ENCODE measurements at places on chromosomes 16 and 17.

- no peak for DNase-seq
Measured at GRCh38 chr16:28304214-28304613, 11.9 kb downstream of the SBK1 start.

GRCh38 chr17:21210411-21211076 is 3.4 kb downstream of the TMEM11 start:
- no peak for DNase-seq

DNA sequence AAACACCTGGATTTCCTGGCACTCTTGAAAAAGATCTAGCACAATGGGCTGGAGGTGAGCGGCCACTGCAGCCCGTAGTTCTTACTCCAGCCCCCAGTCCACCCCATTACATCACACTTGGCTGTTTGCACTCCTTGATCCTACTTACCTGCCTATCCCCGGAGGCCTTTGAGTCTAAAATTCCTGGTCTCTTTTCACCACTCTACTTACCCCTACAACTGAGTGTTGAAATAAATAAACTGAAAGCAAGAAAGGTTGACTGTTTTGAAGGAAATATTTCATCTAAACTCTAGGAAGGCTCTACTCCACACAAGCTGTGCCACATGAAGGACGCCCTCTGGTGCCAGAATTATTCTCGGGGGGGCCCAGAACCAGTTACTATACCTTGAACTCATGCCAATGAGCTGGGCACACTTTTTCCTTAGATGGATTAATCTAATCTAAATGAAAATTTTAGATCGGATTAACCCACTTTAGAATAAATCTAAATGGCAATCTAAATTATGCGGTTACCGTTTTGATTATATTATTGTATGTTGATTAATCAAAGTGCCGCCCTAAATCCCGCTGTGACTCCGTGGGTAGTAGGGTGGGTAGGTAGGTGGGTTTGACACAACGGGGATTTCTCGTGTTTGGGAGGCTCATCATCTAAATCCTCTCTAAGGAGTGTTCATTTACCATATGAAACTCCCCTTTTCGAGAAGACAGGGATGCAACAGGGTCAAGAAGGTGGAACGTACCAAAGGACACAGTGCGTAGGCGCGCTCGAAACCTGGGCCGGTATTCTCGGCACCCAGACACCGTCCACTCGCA is 651 bp upstream of the EIF1 start:
- DNase-seq = no peak

GRCh38 chr17:48630925-48631692 is 5.0 kb upstream of the HOXB9 start:
- DNase-seq = no peak

- DNase-seq = no peak
Measured at GRCh38 chr17:47225911-47226688, 17.0 kb downstream of the MYL4 start.

DNA sequence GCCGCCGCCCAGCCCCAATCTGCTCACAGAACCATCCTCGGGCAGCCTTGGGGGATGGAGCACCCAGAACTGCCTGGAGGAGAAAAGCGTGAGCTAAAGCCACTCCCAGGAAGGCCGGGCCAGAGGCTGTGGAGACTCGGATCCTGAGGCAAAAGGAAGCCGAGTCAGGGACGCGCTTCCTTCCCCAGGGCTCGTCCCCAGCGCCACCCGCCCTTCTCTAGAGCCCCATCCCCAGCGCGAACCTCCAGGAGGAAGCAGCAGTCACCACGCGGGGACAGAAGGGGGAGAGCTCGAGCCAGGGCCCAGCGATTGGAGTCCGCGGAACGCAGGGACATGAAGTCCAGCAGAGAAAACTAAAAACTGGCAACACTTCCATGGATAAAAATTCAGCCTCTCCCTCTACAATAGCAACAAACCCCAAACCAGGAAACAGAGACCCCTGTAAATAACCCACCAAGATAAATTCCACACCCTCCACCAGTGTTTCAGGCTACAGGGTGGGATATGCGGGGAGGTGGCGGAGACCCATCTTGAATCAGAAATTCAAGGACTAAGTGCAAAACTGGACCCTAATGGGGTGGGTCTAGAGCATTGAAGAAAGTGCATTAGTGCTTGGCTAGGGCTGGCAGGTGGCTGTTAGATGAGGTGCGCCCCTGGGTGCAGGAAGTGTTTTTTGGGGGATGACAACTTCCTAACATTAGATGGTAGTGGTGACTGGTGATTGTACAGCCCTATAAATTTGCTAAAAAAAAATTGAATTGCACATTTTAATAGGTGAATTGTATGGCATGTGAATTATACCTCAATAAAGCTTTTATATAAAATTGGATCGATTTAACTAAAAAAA is 116.1 kb upstream of the METRNL start:
- peak; percentile 47 for DNase-seq

- no peak for DNase-seq
Measured at GRCh38 chr16:47713225-47713595, 252.1 kb downstream of the PHKB start.

DNA sequence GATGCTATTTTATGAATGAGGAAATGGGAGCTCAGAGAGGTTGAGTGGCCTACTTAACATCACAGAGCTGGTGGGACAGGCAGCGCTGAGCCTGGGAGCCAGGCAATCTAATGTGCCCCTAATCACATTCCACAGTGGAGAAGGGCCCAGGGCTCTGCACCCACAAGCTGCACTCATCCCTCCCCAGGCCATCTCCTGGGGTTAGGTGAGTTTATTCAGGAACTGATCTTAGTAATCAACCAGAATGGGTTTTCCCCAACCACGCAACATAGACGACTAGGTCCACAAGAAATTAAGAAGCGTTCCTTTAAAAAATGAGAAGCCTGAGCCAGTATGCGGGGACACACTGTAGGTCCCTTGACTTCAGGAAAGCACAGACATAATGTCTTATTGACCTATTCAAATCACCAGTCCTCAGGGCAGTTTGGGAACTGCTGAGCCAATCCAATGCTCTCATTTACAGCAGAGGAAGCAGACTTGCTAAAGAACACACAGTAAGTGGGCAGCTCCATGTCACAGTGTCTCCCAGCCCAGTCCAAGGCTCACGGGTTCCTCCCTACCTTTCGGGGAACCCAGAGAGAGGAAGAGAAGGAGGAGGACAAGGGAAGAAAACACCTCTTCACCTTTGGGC is 2.3 kb downstream of the MPP3 start:
- DNase-seq = no peak

DNA sequence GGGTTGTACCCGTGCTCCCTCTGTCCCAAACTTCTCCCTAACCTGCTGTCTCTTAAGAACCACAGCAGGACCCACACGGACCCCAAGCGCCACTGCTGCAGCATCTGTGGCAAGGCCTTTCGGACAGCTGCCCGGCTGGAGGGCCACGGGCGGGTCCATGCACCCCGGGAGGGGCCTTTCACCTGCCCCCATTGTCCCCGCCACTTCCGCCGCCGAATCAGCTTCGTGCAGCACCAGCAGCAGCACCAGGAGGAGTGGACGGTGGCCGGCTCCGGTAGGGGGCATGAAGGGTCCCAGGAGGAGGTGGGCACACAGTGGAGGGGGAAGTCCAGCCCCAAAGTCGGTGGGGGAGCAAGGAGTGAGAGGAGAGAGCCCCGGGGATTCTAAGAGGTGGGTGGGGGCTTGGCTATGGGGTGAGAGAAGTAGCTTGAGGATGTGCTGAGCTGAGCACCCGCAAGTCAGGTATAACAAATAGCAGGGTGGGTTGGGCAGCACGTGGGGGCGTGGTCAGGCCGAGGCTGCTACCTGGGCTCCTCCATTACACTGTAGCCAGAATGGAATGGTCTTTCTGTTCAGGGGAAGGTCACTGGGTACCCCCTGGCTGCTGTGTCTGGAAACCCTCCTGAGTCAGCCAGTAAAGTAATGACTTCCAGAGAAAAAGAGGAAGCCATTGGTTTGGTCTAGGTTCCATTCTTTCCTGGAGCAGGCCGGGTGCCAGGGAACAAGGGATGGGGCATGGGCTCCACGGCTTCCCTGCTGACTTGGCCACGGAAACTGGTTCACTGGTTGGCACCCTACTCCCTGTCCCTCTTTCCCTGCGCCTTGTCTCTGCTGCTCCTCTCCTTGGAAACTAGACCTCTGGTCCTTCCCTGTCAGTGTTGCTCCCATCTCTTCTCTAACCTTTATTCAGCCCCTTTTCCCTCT is 7.1 kb downstream of the PRSS53 start:
- no peak for DNase-seq

DNA sequence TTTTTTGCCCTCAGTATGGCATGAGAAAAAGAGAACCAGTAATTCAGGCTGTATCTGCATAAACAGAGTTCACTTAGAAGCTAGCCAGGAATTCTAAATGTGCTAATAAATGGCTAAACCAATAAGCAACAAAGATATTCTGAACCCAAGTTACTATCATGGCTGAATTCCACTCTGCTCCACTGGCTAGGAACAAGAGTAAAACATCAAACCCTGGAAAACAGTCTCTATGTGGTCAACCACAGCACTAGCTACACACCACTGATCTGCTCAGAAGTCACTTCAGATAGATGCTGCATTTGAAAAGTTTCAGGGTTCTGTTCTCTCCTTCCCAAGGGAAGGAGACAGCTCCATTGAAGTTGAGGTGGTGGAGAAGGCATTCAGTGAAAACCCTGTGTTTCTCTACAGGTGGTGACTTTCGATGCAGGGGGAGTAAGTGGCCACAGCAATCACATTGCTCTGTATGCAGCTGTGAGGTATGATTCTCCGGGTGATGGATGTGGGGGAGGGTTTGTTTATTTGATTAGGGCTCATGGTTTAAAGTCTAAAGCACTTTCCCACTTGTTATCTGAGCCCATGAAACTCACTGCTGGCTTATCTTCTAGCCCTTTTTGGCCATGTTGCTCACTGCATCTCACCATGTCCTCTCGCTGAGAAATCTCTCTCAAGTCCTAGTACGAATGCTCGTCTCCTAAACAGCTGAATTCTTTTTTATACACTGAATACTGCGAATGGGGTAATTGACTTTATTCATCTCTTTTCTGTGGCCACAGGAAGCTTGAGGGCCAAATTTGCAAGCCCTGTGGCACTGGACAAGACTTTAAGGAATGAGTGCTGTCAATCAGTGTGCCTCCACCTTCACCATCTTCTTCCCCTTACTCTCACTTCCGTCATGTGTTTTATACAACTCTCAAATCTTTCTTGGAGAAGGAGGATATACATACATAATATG is 39.9 kb downstream of the CENPV start:
- no peak for DNase-seq

DNA sequence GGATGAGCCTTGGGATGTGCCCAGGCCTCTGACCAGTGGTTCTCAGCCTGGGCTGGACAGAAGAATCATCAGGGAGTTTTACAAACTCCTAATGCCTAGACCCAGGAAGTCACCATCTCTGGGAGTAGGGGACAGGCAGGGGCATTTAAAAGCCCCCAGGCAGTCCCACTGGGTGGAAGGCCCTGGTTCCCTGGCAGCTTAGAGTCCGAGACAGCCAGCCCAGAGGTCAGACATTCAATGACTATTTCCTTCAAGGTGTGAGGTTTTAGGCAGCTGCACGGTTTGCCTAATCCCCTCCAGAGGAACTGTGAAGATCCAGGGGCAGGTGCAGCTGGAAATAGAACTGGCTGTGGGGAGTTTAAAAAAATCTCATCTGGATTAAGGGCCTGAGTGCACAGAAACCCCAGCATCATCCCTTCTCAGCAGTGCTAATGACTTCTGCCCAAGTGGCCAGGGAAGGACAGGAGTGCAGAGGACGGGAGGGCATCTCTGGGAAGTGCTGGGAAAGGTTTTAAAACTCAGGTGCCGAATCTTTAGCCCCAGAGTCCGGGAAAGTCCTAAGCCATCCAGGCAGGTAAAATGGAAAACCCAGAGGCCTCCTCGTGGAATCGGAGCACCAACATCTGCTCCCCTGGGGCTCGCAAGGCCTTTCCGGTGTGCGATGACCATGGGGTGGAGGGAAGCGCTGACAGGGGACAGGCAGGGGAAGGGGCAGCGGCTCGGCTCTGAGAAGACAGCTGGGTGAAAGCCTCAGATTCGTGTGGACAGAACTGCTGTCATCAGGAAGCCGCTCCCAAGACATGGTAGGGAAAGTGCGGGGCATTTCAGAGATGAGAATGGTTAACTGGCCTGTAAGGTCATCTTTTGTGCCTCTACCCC is 1.5 kb upstream of the LGALS3BP start:
- DNase-seq = no peak

GRCh38 chr16:9327253-9327652 is 235.8 kb downstream of the HAPSTR1 start:
- no peak for DNase-seq

DNA sequence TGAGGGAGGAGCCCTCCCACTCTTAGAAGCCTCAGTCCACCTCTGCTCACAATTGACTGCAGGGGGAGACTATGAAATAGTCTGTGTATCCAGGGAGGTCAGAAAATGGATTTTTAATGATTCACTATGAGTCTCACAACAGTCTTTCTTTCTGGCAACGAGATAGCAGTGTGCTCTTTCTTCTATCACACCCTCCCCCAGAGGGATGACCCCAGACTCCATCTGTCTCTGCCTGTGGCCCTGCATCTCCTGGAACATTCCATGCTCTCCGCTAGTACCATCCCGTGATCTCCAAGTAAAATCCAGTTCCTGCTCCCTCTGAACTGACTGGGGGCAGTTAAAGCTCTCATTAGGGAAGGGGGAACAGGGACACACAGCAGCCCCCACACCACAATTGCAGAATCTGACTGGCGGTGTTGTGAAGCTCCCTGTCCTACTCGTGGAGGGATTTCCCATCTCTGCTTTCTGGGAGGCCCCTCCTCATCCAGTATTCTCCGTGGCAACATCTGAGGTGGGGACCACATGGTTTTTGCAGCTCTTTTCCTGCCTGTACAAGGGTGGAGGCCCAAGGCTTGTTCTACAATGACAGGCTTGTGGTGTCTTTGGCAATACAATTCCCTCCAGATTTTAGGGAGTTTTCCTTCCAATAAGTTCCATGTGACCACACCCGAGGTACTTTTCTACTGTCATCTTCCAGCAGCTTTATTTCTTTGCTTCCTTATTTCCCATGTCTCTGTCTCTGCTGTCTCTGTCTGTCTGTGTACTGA is 19.4 kb downstream of the NATD1 start:
- no peak for DNase-seq

- DNase-seq = no peak
Measured at GRCh38 chr17:69728816-69729215, 314.3 kb downstream of the MAP2K6 start.

GRCh38 chr17:45428931-45429338 is 3.7 kb downstream of the ARHGAP27 start:
- DNase-seq = no peak

GRCh38 chr17:73371836-73372235 is 60.0 kb upstream of the CDC42EP4 start:
- no peak for DNase-seq

- no peak for DNase-seq
Measured at GRCh38 chr17:78933959-78934568, 8.9 kb upstream of the TIMP2 start.
